ENCODE measurements at places on chromosomes 11 and 22.
A peak's percentile ranks its signal among the peaks of the same experiment; 100 is the strongest.

GRCh38 chr22:32991353-32992101, 66.7 kb downstream of the SYN3 start:
- DNase-seq = peak; percentile 54

GRCh38 chr11:39784873-39785272, 1674.6 kb downstream of the LRRC4C start:
- DNase-seq = no peak

GRCh38 chr11:83306200-83307080, 20.3 kb upstream of the CCDC90B start:
- peak; percentile 52 for DNase-seq

DNA sequence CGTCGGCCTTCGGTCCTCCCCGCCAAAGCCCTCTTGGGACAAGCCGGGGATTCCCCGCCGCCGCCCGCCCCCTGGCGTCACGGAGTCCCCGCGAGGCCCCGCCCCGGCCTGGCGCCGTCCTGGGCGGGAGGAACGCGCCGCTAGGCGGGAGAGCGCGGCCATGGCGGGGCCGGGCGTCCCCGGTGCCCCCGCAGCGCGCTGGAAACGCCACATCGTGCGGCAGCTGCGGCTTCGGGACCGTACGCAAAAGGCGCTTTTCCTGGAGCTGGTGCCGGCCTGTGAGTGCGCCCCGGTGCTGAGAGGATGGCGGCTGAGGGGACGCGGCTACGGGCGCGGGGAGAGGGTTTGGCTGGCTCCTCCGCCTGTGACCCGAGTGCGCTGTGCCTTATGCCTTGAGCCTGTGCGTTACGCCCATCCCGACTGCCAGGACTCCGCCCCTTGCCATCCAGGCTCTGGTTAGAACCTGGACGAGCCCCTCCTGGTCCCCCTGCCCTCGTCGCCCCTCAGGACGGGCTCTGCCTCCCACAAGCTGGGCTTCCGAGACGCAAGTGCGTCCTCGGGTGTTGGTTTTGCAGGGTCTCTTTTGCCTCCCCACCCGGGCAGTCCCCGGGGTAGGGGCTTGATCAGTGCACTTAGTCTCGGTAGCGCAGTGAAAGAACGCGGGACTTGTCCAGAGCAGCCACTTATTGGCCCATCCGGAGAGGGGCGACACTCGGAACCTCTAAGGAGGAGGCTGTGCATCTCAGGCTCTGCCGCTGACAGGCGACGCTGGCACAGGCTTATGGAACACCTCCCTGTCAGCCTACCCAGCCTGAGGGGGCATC, at the start of gene ATG16L2:
TSS of gene ATG16L2 (plus strand) at position 126 of the 824 bp plus-strand sequence. CDS start at position 161, 35 bp downstream.
- DNase-seq = peak; percentile 90

DNA sequence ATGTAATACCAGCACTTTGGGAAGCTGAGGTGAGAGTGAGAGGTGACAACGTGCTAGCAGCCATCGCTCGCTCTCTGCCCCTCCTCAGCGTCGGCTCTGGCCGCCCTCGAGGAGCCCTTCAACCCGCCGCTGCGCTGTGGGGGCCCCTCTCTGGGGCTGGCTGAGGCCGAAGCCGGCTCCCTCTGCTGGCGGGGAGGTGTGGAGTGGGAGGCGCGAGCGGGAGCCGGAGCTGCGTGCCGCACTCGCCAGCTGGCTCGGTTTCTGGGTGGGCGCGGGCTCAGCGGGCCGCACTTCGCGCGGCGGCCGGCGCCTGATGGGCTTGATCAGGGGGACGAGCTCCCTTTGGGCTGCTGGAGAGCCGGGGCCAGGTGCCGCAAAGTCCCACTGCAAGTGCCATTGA, 98.9 kb upstream of the UBASH3B start:
- DNase-seq = peak; percentile 22

- DNase-seq = no peak
These were observed 855.8 kb upstream of the LRRC4C start for GRCh38 chr11:42315267-42315666.

DNA sequence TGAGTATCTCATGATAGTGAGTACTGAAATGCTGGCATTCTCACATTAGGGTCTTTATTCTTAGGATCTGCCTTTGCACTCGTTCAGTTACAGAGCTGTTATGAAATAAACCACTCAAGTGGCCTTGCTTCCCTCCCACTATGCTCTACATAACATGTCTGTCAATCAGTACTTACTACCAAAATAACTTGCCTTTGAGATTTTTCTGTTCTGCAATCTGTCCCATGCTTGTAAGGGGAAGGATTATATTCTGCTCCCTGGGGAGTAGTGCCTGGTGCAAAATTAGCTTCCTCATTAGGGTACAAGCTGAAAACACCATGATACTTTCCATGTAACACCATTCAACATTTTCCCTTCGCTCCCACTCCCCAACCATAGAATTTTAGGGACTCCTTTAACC, 1.9 kb upstream of the GRAP2 start:
- no peak for DNase-seq

GRCh38 chr11:2342981-2343380, 34.1 kb upstream of the CD81 start:
- no peak for DNase-seq

- DNase-seq = no peak
These were observed 15.6 kb upstream of the ARHGEF17 start for GRCh38 chr11:73292525-73292894.

- DNase-seq = no peak
These were observed 239.9 kb downstream of the CNTN5 start for GRCh38 chr11:99260696-99261095.

DNA sequence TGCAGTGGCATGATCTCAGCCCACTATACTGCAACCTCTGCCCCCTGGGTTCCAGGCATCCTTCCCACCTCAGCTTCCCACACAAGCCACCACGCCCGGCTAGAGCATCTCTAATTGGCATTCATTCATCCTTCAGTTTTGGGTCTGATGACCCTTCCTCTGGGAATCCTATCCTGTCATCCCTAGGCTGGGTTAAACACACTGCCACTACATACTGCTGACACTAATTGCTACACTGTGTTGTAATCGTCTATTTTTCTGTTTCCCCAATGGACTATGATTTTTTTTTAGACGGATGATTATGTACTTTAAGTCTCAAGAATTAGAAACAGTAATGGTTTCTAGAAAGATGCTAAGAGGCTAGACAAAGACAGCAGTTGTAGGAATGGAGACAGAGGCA, 62.8 kb downstream of the DEUP1 start:
- no peak for DNase-seq

GRCh38 chr22:19569976-19570375, 45.8 kb upstream of the CLDN5 start:
- no peak for DNase-seq

GRCh38 chr22:48752451-48753380, 1075.0 kb downstream of the BRD1 start:
- no peak for DNase-seq

DNA sequence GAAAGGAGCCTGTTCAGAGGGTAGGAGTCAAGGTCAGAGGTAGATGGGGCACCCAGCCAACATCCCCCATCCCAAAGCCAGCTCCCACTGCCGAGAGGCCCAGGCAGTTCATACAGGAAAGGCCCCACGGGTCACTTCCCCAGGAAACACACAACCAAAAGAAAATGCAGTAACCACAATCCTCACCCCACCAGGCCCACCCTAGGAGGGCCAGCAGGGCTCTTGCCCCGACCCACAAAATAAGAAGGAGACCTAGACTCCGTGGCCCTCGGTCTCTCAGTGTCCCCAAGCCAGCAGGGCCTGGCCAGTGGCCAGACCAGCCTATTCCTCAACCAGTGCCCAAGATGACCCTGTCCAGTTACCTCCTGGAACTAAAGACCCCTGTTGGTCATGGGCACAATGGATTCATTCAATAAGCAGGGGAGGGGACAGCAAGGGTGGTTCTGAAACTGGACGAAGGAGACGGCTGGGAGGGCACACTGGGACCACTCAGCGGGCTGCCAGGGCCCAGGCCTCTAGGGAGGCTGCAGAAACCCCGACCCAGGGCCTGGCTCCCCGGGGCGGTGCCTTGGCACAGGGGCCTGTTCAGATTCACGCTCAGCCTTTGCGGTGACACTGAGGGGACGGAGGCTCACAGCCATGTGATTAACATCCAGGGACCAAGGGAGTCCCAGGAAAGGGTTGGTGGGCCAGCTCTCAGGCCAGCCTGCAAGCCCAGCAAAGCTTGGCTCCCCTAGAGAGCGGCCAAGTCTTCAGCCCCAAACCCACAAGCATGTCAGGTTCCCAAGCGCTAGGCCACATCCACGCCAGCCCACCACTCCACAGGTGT, 5.5 kb downstream of the RAB3IL1 start:
- DNase-seq = no peak
